ENCODE measurements at places on chromosomes 3 and 15.
A peak's percentile ranks its signal among the peaks of the same experiment; 100 is the strongest.

- DNase-seq, result no peak
Measured at GRCh38 chr3:97232393-97233034, 418.1 kb downstream of the EPHA6 start.

- peak; percentile 58 for DNase-seq
Measured at GRCh38 chr15:25439369-25439836, 579 bp upstream of the UBE3A start.

DNA sequence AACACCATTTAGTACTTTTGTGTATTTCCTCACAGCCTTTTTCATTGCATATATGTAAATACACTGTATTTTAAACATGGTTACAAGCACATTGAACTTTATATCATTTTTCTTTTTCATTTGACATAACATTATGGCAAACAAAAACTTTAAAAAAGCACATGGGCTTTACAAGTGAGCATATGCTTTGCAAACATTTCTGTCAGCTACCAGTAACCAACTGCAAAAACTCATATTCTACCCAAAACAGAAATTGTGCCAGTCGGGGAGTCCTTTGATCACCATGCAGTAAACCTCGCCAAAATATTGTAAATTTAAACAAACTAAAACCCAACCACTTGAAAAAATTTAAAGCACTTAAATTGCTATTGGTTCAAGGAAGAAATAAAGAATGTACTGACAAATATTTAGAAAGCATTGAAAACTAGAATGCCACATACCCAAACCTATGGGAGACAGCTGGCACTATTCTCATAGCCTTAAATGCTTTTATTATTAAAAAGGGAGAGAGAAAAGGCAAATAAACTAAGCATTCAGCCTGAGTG is 24.4 kb downstream of the ZNF710 start:
- no peak for DNase-seq

- DNase-seq, result no peak
Measured at GRCh38 chr15:27220199-27220598, 249.2 kb downstream of the GABRG3 start.

DNA sequence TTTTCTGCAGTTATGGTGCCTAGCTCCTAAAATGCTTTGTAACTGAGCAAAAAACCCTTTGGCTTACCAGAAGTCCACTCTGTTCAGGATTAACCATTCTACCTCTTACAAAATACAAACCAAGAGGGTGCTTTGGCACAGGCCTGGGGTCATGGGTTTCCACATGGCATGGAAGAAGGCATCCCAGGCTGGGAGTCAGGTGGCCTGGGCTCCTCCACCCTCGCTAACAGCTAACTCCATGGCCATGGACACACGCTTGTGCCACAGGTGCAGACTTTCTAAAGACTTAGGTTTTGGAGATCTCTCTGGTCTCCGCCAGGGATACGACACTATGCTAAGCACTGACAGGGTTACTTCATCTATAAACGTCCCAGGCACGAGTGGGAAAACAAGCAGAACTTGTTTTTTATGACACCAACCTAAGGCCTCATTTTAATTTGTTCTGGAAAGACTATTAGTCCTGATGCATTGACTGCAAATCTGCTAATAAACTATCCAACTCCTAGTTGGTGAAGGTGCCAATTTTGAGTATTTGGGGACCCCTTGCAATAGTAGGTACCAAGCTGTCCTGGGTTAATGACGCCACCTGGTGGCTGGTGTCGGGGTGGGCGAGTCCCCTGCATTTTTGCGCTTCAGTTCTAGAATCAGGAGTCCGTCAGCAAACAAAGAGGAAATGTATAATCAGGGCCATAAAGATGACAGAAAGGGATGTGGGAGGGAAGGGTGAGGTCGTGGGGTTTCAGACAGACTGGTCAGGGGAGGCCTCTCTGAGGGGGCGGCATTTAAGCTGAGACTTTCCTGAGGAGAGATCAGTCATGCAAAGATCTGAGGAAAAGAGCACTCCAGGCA is 10.3 kb upstream of the ALDH1A3 start:
- DNase-seq, result no peak

DNA sequence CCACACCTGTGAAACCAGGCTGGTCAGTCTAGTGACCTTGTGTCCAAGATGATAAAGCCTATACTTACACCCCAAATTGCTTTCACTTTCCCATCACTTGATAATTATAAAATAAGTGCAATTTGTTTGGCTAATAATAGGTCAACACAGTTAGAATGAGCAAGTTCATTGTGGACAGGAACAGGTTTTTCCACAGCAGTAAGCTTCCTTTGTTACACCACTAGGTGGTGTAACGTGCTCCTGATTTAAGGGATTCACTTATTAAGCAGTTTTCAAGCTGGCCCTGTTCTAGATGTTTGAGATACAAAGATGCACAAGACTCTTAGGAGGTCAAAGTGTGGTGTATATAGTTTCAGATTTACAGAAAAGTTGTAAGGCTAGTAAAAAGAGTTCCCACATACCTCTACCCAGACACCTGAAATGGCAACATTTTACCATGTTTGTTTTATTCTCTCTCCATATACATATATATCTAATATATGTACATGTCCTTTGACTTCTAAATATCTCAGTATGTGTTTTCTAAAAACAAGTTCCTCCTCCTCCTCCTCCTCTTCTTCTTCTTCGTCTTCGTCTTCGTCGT is 6.8 kb upstream of the MFSD1 start:
- DNase-seq, result no peak

DNA sequence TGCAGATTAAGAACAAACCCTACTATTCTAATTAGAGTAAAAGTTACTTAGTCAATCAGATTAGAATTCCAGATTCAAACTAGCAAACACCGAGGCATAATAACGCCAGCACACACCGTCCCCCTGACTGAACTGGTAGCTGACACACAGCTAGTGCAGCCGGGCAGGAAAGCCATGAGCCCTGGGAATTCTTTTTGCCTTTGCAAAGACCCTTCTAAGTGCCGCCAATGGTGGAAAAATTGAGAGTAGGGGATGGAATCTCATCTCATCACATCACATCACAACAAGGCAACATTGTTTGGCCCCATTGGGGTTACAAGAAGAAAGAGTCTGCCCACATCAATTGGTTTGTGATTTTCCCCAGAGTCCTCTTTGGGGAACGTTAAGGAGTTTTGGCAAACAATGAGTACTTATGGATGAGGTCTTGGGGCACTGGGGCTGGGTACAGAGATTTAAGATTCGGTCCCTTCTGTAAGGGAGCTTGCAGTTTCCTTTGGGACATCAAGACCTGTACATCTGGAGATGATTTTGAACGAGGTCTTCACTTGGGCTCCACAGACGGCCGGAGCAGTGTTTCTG is 120.4 kb upstream of the MEF2A start:
- DNase-seq, result no peak

DNA sequence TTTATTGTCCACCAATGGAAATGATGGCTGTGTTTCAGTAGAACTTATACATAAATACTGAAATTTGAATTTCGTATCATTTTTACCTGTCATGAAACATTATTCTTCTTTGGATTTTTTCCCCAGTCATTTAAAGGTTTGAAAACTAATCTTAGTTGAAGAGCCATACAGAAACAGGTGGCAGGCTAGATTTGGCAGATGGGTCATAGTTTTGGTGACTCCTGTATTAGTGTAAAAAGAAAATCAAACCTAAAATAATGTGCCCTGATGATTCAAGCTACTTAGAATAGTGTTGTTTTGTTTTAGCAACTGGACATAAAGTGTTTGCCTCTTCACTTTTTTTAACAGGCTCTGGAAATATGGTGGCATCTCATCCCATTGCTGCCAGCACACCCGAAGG is 68.9 kb downstream of the SIDT1 start:
- no peak for DNase-seq

DNA sequence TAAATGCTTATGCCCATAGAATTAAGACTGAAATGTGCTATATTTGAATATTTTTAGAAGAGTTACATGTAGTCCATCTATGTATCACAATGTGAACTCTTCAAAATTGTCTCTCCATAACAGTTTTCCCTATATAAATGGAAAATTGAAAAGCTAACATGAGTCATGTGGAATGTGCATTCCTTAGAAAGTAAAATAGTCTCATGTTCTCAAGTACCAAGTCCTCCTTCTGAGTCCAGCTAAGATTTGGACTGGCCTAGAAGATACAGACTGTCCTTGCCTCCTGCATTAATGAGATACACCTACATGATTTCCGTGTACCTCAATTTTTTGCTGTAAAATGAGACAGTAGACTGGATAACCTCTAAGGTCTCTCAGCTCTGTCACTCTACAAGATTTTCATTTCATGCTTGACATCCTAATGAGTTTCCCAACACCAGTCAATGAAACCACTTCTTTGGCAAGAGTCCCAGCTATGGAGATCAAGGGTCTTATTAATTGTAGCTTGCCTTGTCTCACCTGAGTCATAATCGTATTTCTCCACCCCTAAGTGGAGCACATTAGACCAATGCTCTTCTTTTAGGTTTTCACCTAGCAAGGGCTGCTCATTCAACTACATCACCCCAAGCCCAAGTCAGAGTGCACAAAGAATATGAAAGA is 350.6 kb upstream of the IL12A start:
- DNase-seq, result no peak

GRCh38 chr3:123953735-123954134 is 7.3 kb downstream of the CCDC14 start:
- no peak for DNase-seq

GRCh38 chr3:32340039-32340438 is 51.6 kb upstream of the CMTM7 start:
- peak; percentile 36 for DNase-seq

DNA sequence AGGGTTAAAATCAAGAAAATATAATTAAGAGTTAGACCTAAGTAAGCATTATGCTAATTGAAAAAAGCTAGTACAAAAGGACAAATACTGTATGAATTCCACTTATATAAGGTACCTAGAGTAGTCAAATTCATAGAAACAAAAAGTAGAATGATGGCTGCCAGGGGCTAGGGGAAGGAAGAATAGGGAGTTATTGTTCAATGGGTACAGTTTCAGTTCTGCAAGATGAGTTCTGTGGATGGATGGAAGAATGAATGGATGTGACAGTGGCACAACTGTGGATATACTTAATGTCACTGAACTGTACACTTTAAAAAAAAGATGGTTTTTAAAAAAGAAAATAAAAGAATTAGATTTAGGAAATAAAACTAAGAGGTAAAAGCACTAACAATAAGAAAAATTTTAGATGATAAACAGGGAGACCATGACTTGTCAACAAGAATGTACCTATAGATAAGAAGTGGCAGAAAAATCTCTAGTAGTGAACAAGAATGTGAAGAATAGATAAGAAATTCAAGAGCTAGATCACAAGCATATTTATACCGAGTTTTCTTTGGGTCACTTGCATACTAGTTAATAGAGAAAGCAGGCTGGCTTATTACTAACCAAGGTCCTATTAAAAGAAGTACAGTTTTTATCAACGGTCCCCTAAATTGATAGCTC is 5.5 kb downstream of the IFT80 start:
- no peak for DNase-seq

DNA sequence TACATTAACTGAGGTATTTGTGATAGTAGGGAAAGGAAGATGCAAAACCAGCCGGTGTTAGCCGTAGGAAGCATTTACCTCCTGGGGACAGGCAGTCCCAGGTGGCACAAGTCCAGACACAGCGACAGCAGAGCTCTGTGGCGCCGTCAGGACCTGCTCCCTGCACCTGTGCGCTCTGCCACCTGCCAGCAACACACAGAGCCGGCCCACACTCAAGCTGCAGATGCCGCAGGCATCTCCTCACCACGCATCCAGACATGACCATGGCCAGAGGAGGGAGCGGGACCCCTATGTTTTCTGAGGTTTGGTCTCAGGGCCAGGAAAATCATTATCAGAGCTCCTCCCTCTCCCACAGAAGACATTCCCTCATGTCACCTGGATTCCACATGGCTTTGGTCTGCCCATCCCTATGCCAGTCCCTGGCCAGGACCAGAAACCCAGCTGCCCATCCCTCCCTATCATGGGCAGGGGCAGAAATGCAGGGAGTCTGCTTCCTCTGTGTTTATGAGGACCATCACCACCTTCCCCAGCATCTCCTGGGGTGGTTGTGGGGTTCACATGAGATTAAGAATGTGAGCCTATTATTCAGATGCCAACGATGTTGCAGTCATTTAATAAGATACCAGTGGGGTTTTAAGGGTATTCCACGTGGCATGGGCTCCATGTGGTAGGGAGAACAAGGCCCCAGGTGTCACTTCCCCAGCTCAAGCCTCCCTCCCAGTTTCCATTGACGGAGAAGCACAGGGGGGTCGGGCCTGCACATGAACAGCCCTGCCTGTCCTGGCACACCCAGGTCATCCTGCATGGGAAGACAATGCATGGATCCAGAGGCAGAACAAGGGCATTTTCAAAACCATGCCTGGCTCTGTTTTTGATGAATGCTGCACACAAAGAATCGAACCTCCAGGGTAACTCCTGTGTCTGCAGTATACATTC is 251.1 kb downstream of the OCA2 start:
- DNase-seq, result no peak

GRCh38 chr15:73756947-73757513 is 3.9 kb upstream of the INSYN1 start:
- DNase-seq, result no peak

GRCh38 chr3:61928776-61929314 is 367.5 kb downstream of the PTPRG start:
- DNase-seq, result no peak

DNA sequence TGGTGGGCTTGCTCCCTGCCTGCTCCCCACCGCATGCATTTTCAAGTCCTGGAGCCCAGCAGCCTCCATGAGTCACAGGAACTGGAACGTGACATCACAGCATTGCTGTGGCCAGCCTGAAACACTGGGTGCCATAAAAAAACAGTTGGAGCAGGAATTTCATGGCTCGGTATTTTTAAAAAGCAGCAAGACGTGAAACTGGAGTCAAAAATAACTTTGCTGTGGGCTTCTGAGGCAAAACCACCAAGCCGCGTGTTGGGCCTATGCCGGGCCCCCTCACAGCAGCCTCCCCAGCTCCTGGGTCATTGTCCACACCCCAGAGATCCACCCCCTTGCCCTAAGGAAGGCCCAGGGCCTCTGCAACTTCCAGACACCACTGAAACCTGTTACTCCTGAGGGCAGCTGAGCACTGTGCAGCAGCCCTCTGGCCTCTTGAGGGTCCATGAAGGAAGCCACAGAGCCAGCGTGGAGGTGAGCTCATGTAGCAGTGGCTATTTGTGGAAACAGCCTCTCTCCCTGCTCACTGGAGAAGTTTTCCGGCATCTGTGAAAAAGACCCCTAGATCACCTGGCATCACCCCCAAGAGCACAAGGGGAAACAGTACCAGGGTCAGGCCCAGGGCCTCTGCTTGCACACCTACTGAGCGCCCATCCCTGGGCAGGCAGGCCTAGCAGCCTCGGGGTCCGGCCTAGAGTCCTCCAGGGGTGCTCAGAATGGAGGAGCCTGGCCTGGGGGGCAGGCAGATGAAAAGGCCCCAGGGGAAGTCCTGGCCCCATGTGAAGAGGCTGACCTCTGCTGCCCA is 34.0 kb upstream of the DUSP7 start:
- DNase-seq, result no peak

- DNase-seq, result no peak
Measured at GRCh38 chr3:186283096-186283495, 78.9 kb downstream of the DGKG start.

- no peak for DNase-seq
Measured at GRCh38 chr15:26394801-26395200, 378.1 kb downstream of the GABRB3 start.

DNA sequence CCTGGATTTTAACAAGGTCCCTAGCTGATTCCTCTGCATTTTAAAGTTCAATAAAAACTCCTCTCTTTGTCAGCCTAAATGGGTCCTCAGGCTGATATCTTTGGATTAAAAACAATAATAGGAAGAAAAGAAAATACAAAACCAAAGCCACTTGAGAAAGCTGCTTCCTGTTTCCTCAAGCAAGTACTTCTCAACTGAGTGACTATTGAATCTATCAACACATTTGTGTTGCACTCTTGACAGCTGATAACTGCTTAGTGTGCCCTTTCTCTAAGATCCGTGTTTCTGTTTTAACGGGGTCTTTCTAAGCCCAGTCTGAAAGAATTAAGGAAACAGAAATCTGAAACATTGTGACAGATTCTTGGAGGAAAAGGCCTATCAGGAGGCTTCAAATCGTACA is 410.7 kb downstream of the GRM7 start:
- no peak for DNase-seq
